Suppressor macrophage treated with lipopolysaccharide for 4 hours (primary cell): ENCODE measurements at places on chromosomes 13 and 19.

- DNase-seq = peak; percentile 36
Measured at GRCh38 chr13:113863524-113864272, at the start of gene GAS6. Gene GAS6 (minus strand): TSS chr13:113864076. CDS start chr13:113863920, 156 bp downstream.

- peak; percentile 86 for DNase-seq
Measured at GRCh38 chr19:45693106-45693788, 781 bp downstream of the QPCTL start.

DNA sequence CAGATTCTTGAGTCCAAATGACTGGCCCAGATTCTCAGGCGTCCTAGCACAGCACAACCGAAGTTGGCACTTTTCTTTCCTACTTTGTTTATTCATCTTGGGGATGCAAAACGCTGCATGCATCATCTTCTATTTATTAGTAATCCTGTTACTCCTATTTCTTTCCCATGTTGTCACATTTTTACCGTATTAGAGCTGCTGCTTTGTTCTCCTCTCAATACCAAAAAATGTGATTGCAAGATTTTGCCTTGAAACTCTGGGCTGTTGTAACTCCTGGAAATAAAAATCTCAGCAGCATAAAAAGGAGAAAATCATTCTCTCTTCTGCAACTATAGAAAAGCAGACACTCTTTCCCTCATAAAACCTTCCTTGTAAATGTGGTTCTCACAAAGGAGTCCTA, 12.9 kb upstream of the IGSF23 start:
- DNase-seq = no peak

DNA sequence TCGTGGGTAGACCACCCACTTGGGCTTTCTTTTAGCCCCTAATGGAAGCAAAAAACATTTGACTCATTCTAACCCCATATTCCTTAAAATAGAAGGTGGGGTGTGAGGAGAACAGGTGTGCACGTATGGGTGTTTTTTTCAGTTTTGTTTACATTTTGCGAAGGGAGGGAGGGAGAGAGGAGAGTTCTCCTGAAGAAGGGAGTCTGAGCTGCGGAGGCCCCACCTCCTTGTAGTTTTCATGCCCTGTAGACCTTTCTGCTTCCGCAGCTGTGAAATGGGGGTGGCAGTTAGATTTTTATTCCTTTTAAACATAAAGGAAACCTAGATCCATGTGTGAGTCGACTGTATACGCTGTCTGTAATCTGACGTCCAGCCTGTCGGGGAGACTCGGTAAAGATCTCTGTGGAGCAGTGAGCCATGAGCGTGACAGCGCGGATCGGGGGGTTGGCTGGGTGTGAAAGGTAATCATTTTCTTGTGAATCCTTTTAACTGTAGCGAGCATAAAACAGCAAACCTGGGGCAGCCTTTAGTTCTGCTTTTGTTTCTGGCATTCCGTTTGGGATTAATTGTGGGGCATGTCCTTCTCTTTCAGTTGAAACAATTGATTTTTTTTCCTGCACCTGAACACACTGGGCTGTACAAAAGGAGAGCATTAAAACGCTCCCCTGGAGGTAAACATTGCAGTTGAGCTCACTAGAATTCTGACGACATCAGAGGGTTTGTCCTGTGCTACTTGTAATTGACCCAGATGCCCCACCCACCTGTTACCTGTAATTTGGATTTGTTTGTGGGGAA, 2.3 kb downstream of the UPF1 start:
- DNase-seq = no peak

- no peak for DNase-seq
Measured at GRCh38 chr19:14089412-14089661, 1.2 kb downstream of the SAMD1 start.

- DNase-seq = no peak
Measured at GRCh38 chr13:111517641-111518010, 197.2 kb downstream of the TEX29 start.

DNA sequence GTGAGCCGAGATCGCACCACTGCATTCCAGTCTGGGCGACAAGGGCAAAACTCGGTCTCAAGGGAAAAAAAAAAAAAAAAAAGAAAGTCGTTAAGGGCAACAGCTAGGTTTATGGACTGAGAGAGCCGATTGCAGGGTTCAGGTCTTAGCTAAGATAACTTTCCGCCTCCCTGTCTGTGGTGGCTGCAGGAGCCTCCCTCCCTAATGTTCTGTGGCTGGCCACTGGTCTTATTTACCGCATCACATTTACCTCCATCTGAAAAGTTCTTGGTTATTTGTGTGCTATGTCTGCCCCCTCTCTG, 722 bp upstream of the CRTC1 start:
- no peak for DNase-seq

GRCh38 chr13:35164324-35164932, 222.4 kb downstream of the NBEA start:
- DNase-seq = peak; percentile 62

DNA sequence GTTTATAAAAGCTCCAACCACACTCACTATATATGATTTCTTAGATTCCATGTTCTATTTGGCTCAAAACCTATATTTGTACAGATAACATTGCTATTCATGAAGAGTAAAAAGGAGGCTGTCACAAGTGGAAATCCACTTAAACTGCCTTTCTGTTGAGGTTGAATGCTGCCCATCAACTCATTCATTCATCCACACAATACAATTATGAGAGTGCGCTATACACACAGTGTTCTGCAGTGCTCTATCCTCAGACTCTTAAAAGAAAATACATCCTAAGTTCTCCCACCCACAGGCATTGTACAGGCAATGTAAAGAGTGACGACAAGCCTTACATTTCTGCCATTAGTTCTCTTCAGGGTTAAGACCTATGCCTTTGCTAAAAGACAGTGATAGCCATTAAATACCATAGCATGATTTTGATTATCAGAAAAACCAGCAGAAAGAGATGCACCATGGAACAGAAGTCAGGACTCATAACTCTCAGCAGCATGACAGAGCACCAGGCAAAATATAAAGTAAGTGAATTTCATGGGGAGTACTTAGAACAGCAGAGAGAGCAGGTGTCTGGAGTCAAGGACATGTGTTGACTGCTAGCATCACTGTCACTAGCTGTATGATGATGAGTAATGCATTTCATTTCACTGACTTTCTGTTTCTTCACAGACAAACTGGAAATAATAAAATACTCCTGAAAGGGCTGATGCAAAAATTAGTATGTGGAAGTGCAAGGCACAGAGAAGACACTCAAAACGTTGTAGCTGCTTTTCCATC, 218.0 kb downstream of the RBM26 start:
- peak; percentile 10 for DNase-seq

DNA sequence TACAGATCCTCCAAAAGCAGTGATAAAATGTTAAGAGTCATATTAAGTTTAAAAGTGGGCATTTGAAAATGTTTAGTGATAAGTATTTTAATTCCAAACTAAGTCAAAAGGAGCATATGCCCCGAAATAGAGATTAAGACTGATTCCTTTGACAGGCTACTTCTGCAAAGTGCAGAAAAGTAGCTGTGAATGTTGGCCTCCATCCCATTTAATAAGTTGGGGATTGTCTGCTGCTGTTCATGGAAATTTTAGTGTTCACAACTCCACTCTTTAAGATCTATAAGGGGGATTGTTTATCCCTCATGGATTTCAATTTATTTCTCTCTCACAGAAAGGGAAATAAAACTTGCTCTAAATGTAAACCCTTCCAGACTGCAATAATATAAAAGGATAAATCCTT, 278.3 kb downstream of the KCTD12 start:
- no peak for DNase-seq

DNA sequence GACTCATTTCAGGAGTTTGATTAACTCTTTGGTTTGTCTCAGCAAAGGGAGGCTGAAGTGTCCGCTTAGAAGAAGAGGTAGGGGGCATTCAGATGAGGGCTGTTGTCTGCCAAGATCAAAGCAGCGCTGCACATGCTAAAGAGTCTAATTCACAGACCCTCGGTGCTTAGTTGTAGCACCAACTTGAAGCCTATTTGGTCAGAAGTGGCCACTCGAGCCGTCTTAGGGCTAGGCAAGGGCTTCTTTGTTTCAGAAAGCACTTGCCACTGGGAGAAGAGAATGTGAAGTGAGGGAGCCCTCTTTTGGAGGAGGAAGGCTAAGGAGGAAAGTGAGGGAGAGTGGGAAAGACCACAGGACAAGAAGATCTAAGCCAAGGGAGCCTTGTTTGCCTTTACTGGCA, 313.4 kb upstream of the TMTC4 start:
- DNase-seq = no peak

DNA sequence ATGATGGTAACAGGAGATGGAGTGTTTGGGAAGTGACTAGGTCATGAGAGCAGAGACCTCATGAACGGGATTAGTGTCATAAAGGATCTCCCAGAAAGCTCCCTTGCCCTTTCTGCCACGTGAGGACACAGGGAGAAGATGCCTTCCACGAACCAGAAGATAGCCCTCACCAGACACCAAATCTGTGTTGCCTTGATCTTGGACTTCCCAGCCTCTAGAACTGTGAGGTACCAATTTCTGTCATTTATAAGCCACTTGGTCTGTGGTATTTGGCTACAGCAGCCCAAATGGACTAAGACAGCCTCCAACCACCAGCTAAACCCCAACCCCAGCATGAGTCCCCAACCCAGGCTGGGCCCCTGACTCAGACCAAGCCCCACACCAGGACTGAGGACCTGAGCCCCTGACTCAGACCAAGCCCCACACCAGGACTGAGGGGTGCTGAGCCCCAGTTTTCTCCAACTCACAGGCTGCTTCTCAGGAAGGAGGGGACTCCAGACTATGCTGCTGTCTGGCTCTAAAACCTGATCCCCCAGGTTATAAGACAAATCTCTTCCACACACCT, 54.1 kb downstream of the PTPRS start:
- DNase-seq = no peak

- DNase-seq = no peak
Measured at GRCh38 chr19:2171349-2172145, 7.8 kb downstream of the DOT1L start.

- no peak for DNase-seq
Measured at GRCh38 chr13:50068508-50068907, 53.3 kb downstream of the KCNRG start.

GRCh38 chr19:13425151-13425550, 81.1 kb downstream of the CACNA1A start:
- DNase-seq = no peak

- DNase-seq = no peak
Measured at GRCh38 chr19:58514564-58515022, 2.8 kb upstream of the SLC27A5 start.

- peak; percentile 82 for DNase-seq
Measured at GRCh38 chr13:42876270-42876714, 94.9 kb downstream of the FAM216B start.
